ENCODE measurements at places on chromosomes 5 and 9.

DNA sequence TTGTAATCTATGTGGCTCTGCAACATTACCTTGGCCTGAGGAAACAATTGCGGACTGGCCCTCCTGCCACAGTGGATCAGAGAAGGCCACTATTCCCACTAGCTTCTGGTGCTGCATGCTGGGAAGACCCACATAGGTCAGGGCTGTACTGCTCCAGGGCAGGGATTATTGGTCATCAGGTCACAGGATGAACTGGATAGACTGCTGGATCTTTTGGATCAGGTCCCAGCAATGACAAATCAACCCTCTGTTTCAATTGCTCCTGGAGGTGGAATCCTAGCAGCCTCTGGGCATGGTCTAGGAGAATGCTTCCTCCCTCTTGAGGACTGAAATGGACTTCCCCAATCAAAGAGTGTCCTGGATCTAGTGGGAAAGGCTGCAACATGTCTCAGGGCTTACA lies 66.7 kb upstream of the PHF24 start:
- no peak for DNase-seq

GRCh38 chr9:135991771-135992170 lies 30.6 kb upstream of the UBAC1 start:
- no peak for DNase-seq

- DNase-seq: no peak
Measured at GRCh38 chr5:135452321-135453030, at the start of gene TIFAB. Gene TIFAB (minus strand): TSS chr5:135452351. CDS start chr5:135449939, 2,412 bp downstream.

DNA sequence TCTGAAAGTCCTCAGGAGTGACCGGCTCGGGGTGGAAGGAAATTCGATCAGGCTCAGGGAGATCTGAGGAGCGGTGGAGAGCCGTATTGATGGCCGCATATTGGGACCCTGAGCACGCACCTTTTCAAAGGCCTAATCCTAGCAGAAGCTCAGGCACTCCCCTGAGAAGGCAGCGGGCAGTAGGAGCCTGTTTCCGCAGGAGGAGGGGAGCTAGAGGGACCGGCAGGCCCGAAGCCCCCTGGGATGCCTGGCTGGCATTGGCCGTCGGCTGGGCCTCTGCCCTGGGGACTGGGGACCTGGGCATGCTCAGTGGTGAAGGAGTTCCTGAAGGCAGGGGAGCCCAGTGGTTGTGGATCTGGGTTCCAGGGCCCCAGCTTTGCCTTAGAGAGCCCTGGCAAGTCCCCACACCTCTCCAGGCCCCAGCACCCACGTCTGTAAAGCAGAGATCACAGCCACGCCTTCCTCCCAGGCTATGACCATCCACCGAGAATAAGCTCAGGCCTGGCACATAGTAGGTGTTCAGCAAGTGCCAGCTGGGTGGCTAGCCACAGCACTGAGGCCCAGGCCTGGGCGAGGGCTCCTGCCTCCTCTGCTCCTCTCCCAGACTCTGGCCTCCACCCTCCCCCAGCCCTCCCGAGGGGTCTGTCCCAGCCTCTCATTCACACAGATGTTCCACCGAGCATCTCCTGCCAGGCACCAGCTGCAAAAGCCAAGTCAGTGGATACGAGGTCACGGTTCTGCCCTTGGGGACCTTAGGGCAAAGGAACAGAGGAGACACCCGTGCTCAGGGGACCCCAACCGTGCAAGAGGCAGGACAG lies 17.2 kb upstream of the QRFP start:
- DNase-seq: no peak

- no peak for DNase-seq
Measured at GRCh38 chr5:69213513-69214215, 21.0 kb upstream of the CDK7 start.

DNA sequence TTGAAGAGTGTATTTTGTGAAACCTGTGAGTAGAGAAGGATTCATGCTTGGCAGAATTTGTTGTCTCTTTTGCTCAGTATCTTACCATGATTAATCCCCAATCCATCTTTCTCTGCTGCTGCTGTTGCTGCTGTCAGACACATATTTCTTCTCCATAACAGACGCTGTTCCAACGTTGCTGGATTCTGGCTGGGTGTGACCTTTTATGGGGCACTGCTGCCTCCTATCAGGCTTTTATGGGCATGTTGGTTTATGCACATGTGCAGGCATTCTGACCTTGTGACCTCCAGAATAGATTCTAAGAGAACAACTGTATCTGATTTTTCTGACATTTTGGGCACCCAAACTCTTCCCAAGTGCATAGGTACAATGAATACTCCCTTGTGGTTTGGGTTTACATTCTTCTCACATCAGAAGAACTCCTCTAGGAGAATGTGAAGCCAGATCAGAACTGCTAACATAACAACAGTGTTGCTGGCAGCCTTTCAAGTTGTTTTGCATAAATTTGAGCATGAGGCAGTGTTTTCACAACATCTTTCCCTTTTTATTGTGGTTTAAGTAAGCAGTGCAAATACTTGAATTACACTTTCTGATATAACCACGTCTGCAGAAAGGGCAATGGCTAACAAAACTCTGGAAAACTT lies 9.2 kb upstream of the ISL1 start:
- no peak for DNase-seq

DNA sequence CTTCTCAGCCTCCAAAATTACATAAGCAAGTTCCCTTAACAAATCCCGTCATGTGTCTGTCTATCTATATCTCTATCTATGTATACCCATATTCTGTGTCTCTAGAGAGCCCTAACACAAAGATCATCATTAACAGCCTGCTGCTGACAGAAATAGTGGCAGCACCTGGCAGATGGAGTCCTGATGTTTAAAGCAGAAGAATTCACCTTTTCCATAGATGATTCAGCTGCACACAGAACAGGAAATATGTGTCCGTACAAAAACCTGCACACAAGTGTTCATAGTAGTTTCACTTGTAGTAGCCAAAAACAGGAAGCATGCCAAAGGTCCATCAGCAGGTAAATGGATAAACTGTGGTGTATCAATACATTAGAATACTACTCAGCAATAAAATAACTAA lies 45.0 kb upstream of the ACO1 start:
- DNase-seq: no peak

DNA sequence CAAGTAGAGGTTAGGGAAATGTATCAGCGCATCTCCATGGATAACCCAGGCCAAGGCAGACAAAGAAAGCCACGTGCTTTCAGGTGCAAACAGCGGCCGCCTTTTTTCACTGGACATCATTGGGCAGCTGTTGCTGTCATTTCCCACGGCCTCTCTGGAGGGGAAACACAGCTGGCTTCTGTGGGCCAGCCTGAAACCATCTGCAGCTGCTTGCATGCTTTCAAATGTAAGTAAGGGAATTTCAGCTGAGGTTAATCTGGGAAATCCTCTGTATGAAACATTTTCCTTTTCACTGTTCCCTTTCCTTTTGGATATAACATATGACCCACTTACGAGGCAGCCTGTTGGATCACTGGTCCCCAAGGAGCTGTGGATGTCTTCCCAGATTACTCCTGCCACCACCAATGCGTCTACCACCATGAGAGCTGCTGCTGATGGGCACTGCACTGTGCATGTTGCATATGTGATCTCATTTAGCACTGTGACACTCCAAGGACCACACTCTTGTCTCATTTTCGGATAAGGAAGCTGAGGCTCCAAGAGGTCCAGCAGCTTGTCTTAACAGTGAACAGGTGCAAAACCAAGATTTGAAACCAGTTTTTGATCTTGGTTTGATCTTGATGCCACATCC lies 106.3 kb downstream of the C9orf152 start:
- DNase-seq: no peak

GRCh38 chr5:40428815-40429214 lies 250.9 kb upstream of the PTGER4 start:
- DNase-seq: no peak

GRCh38 chr5:2015124-2015848 lies 132.6 kb upstream of the IRX4 start:
- no peak for DNase-seq

GRCh38 chr5:90495146-90495545 lies 20.5 kb downstream of the POLR3G start:
- DNase-seq: no peak

GRCh38 chr5:105167092-105167491 lies 1604.5 kb upstream of the NUDT12 start:
- no peak for DNase-seq

GRCh38 chr9:128706045-128706444 lies 3.7 kb downstream of the PKN3 start:
- no peak for DNase-seq

GRCh38 chr9:81632599-81632998 lies 56.7 kb downstream of the TLE1 start:
- DNase-seq: no peak

- no peak for DNase-seq
Measured at GRCh38 chr9:2469681-2470221, 151.8 kb upstream of the VLDLR start.

DNA sequence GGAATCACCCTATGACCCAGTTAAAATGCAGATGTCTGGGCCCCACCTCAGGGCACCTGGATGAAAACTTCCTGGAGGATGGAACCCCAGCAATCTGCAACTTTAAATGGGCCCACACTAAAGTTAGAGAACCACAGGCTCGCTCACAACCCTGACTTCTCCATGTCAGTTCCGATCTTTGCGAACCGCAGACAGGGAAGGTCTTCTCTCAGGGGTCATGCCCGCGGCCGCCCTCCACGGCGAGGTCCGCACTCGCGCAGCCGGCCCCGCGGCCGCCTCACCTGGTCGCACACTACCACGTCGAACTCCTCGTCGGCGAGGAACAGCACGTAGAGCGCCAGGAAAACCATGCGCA lies 499 bp downstream of the ALG2 start:
- DNase-seq: no peak

GRCh38 chr5:78424665-78425064 lies 64.2 kb downstream of the SCAMP1 start:
- no peak for DNase-seq

- DNase-seq: no peak
Measured at GRCh38 chr9:108019821-108020220, 530.3 kb upstream of the KLF4 start.

GRCh38 chr9:38200431-38200830 lies 131.4 kb upstream of the SHB start:
- DNase-seq: no peak

GRCh38 chr5:89728750-89729149 lies 680.8 kb downstream of the CETN3 start:
- DNase-seq: no peak

DNA sequence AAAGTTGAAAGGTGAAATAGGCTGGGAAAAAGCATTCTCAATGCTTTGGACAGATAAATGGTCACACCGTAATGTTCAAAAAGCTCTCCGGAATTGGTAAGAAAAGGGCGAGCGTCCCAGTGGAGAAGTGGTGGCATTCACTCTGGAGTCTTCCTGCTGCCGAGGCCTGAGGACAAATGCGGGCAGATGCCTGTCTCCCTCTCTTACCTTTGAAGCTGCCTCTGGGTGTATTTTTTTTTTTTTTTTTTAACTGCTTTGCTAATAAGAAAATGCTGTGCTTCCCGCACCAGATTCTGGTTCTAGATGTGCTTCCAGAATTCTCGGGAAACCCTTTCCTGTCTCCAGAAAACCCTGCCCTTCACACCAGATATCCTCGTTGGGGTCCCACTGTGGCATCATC lies 24.4 kb upstream of the CTSL start:
- DNase-seq: no peak

DNA sequence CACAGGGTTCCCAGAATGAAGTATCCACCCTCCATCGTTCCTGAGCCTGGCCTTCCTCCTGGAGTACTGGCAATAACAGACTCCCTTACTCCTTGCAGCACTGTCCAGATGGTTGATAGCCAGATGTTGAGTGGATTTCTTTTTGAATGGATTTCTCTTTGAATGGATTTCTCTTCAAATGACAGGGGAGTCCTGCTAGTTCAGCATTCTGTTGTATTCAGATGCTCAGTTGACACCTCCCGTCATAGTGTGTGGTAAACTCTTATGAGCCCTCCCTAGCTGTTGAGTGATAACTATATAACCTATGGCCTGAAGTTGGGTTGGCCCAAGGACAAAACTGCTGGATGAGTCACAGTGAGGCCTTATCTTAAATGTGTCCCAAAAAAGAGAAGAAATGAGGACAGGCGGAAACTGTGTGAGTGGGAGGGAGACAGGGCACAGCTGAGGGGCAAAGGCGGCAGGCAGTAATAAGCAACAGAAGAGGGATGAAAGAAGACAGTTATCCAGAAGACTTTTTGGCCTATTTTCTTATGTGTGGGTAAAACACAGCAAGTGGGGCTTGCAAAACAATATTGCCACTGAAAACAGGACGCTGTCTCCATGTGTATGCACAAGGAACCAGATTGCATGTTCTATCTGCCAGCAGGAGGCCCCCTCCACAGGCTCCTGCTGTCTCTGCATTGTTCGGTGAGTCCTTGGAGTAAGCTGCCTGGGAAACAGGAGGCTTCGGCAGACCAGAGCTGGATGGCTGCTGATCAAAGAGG lies 209.5 kb upstream of the S1PR3 start:
- DNase-seq: no peak

DNA sequence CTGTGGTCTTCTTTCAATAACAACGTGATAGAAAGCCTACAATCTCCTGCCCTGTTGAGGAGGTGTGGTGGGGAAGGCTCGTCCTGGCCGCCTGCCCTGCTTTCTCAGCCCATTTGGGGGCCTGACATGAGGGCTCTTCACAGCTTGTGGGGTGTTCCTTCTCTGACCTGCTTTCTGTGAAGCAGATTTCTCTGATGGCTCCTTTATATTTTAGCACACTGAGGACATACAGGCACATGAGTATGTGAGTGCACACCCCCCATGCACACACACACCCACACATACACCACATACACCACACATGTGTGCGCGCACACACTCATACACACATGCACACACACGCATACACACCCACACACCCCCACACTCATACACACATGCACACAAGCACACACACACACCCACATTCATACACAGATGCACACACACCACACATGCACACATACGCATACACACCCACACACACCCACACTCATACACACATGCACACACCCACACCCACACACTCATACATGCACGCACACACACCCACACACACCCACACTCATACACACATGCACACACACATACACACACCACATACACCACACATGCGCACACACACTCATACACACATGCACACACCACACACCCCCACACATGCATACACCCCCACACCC lies 117.5 kb downstream of the COL5A1 start:
- DNase-seq: no peak

GRCh38 chr5:157541447-157542118 lies 34.0 kb downstream of the ADAM19 start:
- DNase-seq: no peak

Data from stimulated activated CD4-positive, alpha-beta T cell treated with anti-CD3 and anti-CD28 coated beads, Interleukin-12 subunit alpha, Interleukin-12 subunit beta, amount 100 ng/mL, for 4 hours (primary cell).